Activated CD4-positive, alpha-beta T cell treated with anti-CD3 and anti-CD28 coated beads for 1 hour (primary cell): ENCODE measurements at places on chromosomes 12 and 14.

- DNase-seq = no peak
These were observed 127.6 kb upstream of the AMIGO2 start for GRCh38 chr12:47207340-47207717.

DNA sequence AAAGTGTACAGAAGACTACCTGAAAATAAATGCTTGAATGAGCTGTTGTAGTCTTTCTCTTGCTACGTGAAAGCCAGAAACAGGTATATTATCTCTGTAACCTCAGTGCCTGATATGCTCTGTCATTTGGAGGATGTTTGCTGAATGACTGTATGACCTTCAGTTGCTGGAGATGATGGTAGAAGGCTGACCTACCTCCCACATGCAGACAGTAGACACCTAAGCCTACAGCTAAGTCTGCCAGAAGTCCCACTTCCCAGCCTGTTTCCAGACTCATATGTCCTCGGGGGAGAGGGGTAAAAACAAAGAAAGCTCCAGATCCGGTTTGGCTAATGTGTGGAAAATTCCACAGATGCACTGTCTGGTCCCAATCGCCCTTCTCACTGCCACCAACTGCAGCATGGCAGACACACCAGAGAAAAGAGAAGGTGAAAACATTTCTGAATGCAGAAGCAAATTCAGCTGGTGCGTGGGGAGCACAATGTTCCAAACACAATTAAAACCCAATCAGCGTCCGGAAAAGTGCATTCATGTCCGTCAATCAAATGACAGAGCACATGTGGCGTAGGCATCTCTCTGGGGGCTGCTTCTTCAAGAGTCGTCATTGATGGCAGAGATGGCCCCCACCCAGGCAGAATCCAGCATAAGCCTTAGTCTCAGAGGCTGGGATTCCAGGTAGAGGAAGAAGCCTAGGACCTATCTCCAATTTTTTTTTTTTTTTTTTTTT is 76.3 kb upstream of the TBX3 start:
- DNase-seq = no peak

DNA sequence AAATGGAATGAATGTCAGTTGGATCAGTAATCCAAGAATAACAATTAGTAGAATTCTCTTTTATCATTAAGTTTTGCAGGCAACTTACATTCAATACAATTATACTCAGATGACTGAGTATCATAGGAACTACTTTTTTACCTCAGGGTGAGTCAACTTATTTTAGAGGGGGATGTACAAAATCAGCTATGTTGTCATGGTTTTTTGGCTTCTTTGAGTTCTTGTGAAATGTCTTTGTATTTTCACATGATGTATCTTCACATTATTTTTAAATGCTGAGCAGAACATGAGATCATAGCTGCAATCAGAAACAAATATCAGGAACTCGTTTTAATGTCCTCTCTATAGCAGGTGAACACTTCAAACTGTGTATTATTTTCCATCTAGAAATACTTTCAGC is 65.3 kb upstream of the PTPRR start:
- DNase-seq = no peak

DNA sequence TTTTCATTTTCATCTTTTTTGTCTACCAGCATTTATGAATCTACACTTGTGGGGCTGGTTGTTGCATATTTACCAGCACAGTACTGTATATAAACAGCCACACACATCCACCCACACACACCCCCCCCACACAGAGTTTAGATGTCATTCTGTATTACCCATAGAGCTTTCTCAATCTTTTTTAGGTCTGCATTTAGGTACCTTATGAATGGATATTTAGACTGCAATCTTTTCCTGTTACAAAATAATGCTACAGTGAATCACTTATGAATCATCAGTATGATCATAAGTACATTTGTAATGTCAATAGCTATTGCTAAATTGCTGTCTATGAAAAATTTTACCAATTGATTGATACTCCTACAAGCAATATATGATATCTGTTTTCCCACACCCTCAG is 67.3 kb upstream of the STK38L start:
- no peak for DNase-seq

- no peak for DNase-seq
These were observed 6.8 kb downstream of the CEP170B start for GRCh38 chr14:104871656-104872468.

- DNase-seq = no peak
These were observed 2.3 kb downstream of the PIWIL1 start for GRCh38 chr12:130339951-130340350.

DNA sequence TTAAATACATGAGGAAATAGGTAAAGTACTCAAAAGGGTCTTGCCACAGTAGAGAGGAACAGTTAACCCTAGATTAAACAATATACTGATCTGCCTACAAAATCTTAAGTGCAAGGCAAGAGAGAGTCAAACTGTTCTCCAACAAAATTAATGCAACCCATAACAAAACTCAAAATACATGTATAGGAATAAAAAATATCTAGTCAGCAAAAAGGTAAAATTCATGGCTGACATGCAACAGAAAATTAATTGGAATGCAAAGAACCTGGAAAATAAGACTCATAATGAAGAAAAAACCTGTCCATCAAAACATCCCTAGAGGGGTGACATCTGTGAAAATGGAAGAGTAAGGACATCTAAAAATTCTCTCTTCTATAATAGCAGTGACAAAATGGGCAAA is 173.6 kb downstream of the ADAMTS20 start:
- DNase-seq = no peak

- DNase-seq = no peak
These were observed 27.4 kb upstream of the METAP2 start for GRCh38 chr12:95446506-95446900.

DNA sequence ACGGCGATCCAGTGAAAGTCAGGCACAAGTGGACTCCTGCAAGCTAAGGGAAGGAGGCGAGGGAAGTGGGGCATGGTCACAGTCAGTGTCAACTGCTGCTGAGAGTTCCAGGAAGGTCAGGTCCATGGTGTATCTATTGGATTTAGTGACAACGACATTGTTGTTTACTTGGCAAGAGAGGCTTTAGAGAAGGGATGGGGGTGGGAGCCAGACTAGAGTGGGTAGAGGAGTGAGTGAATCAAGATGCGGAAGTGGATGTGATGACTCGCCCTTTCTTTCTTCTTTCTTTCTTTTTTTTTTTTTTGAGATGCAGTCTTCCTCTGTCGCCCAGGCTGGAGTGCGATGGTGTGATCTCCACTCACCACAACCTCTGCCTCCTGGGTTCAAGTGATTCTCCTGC is 12.5 kb downstream of the P2RX7 start:
- DNase-seq = no peak

DNA sequence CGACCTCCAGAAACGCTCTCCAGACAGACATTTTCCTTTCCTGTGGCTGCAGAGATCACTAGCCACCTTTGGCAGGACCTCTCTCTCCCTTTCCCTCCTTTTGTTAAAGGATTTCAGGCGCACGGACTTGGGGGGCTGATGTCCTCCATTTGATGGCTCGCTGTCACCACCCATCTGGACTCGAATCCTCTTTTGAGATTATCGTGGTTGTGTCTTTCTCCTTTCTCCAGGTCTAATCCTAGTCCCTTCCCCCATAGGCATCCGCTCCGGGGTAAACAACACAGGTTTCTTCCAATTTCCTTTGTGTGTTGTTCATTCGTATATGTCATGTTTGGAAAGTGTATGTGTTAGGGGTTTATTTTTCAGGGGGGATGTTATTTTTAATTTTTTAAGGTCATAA is 56.7 kb upstream of the SLC24A4 start:
- DNase-seq = no peak

DNA sequence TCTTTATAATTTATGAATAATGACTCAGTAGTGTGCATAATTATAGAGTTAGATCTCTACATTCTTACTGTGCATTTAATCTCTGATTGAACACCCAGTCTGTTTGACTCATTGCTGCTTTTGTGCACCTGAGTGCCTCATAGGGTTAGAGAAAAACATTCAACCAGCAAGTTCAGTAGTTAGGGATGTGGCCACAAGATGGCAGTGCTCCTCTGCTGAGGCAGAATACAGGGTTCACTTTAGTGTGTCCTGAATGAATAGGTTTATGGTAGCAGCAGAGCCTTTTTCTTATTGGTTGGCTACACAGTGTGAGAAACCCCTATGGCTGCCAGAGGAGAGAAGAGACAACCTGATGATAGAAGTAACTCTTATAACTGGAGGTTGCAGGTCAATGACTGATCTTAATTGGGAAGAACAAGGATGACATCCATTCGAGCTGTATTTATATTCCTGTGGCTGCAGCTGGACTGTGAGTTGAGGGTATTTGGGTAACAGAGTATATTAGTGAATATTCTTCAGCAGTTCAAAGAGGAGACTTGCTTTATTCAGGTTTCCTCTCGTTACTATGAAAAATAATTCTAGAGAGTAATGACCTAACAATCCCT is 194.9 kb upstream of the OR4E1 start:
- DNase-seq = peak; percentile 66

- DNase-seq = no peak
These were observed 19.4 kb downstream of the ZFYVE21 start for GRCh38 chr14:103735022-103735421.

DNA sequence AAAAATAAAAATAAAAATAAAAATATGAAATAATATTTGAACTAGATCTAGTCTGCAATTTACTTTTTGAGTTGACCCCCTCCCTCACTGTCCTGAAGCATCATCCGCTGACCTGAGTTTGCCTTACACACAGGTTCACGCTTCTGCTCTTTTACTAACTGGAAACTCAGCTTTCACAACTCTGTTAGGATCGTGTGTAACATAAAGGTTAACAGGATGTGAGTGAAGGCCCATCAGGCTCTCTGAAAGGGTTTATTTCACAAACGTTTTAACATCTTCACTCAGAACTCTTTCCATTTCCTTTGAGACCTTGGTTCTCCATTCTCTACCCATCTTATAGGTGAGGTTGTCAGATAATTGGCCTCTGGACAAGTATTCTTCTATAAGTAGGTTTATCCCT is 191.4 kb downstream of the FOXN3 start:
- DNase-seq = no peak

DNA sequence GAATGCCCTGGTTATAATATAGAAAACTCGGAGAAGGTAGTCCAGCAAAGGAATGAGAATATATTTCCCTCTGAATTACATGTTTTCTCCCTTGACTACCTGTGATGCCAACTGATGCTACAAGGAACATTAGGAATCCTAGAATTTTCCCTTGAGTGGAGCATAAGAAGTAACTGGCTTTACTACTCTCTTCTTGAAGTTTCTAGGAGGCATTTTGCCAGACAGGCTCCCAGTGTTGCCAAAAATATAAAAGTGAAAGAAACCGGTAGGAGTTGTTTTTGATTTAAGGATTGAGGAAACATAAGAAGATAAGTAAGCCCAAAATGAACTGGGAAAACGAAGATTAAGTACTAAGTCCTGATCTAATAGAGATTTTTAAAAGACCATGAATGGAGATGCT is 693.4 kb downstream of the NOVA1 start:
- no peak for DNase-seq

GRCh38 chr12:122643207-122643805 is 59.9 kb downstream of the HCAR2 start:
- DNase-seq = no peak

GRCh38 chr12:87704374-87704773 is 324.8 kb downstream of the C12orf50 start:
- DNase-seq = no peak

DNA sequence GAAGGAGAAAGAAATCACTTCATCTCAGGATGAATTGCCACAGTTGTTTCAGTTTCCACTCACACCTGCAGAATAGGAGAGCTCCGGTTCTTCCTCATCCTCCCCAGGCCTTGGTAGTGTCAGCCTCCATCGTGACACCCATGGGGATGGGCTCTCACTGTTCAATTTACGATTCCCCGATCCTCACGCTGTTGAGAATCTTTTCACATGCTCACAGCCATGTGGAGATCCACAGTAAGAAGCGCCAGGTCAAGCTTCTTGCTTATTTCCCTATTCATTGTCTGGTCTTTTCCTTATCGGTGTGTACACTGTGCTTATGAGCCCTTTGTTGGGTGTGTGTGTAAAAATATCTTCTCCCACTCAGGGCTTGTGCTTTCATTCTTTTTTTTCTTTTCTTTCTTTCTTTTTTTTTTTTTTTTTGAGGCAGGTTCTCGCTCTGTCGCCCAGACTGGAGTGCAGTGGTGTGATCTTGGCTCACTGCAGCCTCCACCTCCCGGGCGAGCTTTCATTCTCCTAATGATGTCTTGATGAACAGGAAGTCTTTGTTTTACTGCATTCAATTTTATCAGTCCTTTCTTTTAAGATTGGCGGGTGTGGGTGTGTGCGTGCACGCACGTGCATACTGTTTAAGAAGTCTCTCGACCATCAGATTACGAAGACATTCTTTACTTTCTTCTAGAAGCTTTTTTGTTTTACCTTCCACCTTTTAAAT is 21.5 kb downstream of the RIN3 start:
- no peak for DNase-seq

DNA sequence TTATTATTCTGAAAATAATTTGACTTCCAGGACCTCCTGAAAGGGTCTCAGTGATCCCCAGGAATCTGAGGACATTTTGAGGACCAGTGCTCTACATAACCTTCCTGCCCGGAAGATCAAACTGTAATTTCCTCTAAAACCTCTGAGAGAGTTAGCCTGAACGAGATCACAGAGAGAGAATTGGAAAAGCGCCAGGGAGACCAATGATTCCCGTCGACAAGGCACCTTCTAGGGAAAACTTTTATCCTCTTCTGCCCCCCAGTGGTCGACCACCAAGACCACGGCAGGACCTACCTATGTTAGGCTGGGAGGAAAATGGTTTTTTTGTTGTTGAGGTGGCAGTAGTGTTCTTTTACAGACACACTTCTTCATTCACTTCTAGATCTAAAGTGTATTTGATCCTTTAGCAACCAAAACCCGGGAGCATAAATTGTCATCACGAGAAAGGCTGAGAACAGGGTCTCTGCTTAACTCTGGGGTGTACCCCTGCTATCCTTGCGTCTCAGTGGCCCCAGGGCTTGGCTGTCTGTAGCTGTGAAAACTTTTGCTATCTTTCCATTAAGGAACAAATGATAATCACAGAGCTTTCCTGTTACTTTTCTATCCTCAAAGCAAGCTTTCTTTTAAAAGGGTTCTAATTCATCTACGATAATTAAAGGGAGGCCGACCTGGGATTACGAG is 62.9 kb upstream of the NID2 start:
- no peak for DNase-seq
